ENCODE measurements at places on chromosomes 1 and 21. TPM values are rescaled to one million over a fixed set of nuclear protein-coding genes. Genes with fewer than 3 reads are reported as not detected.

DNA sequence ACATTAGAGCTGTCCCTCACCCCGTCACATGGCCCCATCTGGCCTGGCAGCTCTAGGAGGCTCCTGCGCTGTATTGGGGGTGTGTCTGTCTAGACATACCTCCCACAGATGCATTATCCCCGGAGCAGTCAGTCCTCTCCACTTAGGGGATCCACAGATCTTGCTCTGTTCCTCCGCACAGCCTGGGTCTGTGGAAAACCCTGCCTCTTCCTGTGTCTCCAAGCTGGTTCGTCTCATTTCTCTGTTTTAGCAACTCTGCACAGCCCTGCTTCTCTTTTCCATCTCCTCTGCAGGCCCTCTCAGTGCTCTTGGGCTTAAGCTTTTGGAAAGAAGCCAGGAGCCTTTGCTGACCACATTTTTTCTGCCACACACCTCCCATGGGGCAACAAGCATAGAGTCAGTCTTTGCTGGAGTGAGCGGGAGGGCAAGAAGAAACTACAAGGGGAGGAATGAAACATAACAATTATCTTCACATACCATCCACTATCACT is 241.5 kb downstream of the FOXD2 start:
- H3K27ac ChIP-seq: no peak overlapping the region
- no peaks in the 10 kb centered on the region for H3K4me1 ChIP-seq
- no peaks in the 10 kb centered on the region for H3K27me3 ChIP-seq
- H3K4me3 ChIP-seq: no peak overlapping the region

DNA sequence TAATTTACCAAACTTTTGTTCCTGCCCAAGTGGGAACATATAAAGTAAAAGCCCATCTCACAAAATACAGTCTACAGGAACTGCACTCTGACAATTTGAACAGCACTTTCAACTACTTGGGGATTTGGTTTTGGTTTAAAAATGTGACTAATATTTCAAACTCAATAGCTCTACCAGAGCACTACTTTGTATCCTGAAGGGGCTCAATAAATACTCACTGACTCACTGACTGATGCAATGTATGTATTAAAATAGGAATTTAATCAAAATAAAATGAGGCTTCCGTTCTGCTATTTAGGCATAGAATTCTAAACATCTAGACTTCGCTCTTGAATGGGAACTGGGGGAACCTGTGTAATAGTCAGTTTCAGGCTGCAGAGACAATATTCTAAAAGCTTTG is 21.9 kb downstream of the EFCAB14 start:
- peaks cover 7% of the 10 kb centered on the region for H3K4me1 ChIP-seq
- no peak overlapping the region for H3K4me3 ChIP-seq
- no peak overlapping the region for H3K27ac ChIP-seq
- H3K36me3 ChIP-seq: no peaks in the 10 kb centered on the region
- DNase-seq: no peak
- no peaks in the 10 kb centered on the region for H3K27me3 ChIP-seq

GRCh38 chr1:116015679-116016078 is 39.4 kb downstream of the SLC22A15 start:
- H3K4me1 ChIP-seq: no peaks in the 10 kb centered on the region
- no peaks in the 10 kb centered on the region for H3K27me3 ChIP-seq
- H3K4me3 ChIP-seq: no peak overlapping the region
- H3K36me3 ChIP-seq: no peaks in the 10 kb centered on the region
- H3K27ac ChIP-seq: no peak overlapping the region

DNA sequence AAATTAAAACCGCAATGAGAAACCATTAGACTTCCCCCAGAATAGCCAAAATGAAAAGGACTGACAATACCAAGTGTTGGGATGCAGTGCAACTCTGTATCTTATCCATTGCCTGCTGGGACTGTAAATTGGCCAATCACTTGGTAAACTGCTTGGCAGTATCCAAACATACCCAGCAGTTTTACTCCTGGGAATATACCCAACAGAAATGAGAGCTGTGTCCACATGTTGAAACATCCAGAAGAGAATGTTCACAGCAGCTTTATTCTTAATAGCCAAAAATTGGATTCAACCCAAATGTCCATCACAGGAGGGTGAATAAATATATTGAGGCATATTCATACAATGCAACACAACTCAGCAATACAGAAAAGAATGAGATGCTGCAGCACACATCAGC is 13.7 kb upstream of the FAM20B start:
- no peak overlapping the region for H3K4me3 ChIP-seq
- H3K36me3 ChIP-seq: no peaks in the 10 kb centered on the region
- H3K27ac ChIP-seq: no peak overlapping the region
- H3K4me1 ChIP-seq: no peaks in the 10 kb centered on the region
- no peak for DNase-seq

DNA sequence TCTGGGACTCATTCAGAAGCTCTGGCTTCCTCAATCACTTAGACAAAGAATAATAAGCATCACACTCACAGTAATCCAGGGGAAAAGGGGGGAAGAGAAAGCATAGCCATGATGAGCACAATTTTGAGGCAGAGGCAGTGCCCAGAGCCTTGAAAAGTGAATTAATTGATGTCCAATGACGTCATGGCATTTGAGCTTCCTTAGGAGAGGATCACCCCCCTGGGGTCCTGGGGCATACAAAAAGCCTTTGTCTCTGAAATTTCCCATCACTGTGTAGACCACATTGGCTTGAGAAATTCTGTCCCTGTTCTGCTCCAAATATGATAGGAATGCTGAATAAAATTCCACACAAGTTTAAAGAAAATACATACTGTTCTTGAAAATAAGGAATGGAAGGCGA is 84.3 kb upstream of the COA6 start:
- H3K27me3 ChIP-seq: no peaks in the 10 kb centered on the region
- H3K4me3 ChIP-seq: no peak overlapping the region
- H3K36me3 ChIP-seq: no peaks in the 10 kb centered on the region
- H3K4me1 ChIP-seq: no peaks in the 10 kb centered on the region
- H3K27ac ChIP-seq: no peak overlapping the region

Gene OXCT2
- 4.9 TPM for total RNA-seq

DNA sequence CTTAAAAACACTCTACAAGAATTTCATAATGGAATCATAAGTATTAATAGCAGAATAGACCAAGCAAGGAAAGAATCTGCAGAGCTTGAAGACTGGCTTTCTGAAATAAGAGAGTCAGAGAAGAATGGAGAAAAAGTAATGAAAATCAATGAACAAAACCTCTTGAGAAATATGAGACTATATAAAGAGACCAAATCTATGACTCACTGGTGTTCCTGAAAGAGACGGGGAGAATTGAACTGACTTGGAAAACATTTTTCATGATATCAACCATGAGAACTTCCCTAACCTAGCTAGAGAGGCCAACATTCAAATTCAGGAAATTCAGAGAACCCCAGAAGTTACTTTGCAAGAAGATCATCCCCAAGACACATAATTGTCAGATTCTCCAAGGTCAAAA is 85.6 kb downstream of the GDAP2 start:
- H3K4me1 ChIP-seq: no peaks in the 10 kb centered on the region
- H3K4me3 ChIP-seq: no peak overlapping the region
- H3K27me3 ChIP-seq: no peaks in the 10 kb centered on the region
- no peak for DNase-seq

All from prostate gland (tissue), 2 donors.